NCI-H2171 (cell line): ENCODE measurements at places on chromosomes 1 and 21.

DNA sequence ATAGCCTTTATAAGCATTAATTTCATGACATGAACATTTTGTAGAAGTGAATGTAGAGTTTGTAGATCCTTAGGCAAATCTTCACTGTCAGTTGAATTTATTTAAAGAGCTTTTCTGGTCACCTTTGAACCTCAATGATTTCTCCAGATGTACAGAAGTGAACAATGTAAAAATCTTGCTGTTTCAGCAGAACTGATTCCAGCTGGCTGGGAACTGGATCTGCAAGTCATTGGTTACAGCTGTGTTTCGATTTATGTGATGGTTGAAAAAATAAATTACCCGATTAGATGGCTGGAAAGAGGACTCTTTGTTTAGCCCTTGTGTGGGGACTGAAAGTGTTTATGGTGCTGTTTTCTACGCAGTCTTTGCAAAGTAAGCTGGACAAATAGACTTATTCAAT is 849.8 kb downstream of the USP25 start:
- no peak for DNase-seq

GRCh38 chr1:9767964-9768668 is 55.6 kb downstream of the CLSTN1 start:
- no peak for DNase-seq

DNA sequence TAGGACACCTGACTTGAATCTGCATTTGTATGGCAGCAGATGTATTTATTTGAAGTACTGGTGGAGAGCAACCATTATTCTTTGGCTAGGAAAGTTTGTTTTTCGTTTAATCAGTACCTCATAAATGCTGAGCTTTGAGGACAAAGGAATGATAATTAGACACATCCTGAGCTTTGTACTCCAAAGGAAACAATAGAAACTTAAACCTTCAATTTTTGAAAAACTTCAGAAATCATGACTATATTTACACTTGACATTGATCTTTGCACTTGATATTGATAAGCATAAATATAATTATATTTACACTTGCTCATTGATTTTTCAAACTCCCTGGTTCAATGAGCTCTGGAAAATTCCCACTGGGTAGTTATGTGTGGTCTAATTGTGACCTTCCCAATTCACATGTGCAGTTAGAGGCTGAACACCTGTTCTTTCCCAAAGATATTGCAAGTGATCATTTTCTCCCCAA is 10.7 kb downstream of the PATJ start:
- DNase-seq = no peak

DNA sequence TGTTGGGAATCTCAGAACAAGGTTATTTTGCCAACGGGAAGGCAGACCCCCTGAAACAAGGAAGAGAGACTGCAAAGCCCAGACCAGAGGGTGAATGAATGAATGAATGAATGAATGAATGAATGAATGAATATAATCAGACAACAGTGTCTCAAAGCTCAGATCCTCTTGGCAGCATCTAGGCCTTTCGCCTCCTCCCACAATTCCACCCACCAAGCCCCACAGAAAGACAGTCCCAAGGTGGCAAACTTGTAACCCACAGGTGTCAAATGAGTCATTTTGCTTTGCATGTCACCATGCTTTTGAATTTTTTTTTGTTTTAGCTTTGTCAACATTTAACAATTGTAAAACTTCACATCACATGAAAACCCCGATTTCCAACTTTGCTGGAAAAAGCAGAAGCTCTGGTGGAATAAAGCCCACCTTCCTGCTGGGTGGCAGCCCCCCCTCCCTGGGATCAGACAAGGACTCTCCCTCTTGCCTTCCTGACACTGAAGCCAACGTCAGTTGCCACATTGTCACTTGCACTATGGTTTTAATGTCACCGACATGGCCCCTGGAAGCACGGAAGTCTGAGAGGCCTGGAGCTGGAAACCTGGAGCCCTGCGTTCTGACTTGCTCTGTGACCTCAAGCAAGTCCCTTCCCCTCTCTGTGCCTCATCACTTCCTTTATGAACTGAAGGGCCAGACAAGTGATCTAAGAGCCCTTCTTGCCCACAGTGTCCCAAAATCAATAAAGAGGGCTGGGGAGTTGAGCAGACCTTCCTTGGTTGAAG is 134.6 kb upstream of the RUNX3 start:
- DNase-seq = no peak

- DNase-seq = no peak
Measured at GRCh38 chr1:221881805-221882581, 140.1 kb upstream of the DUSP10 start.

GRCh38 chr1:164470996-164471395 is 88.0 kb upstream of the PBX1 start:
- no peak for DNase-seq

- no peak for DNase-seq
Measured at GRCh38 chr21:26064506-26064905, 106.1 kb downstream of the APP start.

- no peak for DNase-seq
Measured at GRCh38 chr21:33660406-33660805, 18.1 kb downstream of the ITSN1 start.

GRCh38 chr1:96559181-96559580 is 162.4 kb upstream of the PTBP2 start:
- DNase-seq = no peak

GRCh38 chr1:26221094-26221493 is 12.9 kb upstream of the CEP85 start:
- DNase-seq = no peak

- DNase-seq = no peak
Measured at GRCh38 chr1:205244384-205244783, 16.6 kb downstream of the TMCC2 start.

DNA sequence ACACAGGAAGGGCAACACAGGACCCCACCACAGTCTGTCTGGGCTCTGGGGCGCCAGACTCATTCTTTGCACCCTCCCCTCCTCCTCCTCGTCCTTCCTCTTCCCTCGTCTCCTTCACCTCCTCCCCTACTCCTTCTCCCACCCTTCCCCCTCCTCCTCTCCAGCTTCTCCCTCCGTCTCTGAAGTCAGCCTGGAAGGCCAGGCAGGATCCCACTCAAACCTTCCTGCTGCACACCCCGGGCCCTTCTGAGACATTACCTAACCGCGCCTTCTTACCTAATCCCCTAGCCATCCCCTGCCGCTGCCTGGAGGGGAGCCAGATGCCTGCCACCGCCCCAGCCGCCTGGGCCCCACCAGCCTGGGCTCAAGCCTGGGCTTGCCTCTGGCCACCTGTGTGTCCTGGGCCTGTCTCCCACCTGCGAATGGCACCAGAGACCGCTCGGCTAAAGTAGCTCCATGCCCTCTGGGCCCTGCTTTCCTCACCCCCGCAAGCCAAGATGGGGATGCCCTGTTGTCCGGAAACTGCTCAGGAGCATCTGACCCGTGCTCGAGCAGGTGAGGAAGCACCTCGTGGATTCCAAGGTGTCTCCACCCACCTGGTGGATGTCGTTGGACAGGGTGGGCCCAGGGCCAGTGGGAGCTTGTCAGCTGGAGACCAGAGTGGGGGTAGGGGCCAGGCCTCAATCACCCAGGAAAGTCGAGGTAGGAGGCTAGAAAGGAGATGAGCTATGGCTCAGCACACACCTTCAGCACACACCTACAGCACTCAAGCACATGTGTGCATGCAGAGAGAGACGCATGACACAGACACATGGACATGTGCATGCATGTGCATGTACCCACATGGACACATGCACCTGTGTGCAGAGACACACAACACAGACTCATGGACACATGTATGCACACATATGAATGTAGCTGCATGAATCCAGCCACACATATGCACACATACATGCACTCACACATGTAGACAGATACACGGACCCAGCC is 31.9 kb downstream of the WNT9A start:
- peak; percentile 68 for DNase-seq

- DNase-seq = no peak
Measured at GRCh38 chr1:39655578-39656268, 16.2 kb downstream of the NT5C1A start.

GRCh38 chr1:32205401-32206370 is at the start of gene IQCC:
Gene IQCC, plus strand, starts transcription at chr1:32205671. Its CDS starts 11 bp downstream, at chr1:32205682.
- DNase-seq = peak; percentile 93

GRCh38 chr1:54571326-54571725 is 23.3 kb downstream of the ACOT11 start:
- peak; percentile 37 for DNase-seq

DNA sequence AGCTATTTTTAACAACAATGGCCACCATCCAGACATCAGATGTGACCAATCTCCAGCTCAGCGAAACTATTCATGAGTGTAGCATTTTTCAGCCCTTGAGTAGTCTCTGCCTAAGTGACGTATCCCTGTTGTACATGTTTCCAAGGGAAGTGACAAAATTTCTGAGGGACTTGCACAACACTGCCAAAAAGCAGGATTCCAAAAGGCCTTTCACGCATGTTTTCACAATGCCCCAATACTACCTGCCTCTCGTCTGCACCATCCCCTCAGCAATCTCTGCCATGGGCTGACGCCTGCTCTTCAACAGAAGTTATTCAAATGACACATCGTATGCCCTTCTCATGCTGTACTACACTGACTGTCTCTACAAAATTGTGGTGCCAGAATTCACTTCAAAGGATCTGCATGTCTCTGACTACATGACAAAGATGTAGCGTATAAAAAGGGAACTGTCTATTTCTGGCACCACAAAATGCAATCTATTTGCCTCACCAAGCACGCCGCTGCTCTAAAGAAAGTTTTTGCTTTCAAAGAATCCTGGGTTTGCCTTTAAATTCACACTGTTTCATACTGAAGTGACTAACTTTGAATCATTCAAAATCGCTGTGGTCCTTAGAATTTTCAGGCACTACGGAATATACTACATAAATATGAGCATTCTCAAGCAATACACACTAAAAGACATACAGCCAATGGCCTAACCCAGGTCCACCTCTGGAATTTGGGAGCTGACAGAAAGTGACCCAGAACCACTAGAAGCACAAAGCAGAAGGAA is 32.9 kb downstream of the JAK1 start:
- no peak for DNase-seq

DNA sequence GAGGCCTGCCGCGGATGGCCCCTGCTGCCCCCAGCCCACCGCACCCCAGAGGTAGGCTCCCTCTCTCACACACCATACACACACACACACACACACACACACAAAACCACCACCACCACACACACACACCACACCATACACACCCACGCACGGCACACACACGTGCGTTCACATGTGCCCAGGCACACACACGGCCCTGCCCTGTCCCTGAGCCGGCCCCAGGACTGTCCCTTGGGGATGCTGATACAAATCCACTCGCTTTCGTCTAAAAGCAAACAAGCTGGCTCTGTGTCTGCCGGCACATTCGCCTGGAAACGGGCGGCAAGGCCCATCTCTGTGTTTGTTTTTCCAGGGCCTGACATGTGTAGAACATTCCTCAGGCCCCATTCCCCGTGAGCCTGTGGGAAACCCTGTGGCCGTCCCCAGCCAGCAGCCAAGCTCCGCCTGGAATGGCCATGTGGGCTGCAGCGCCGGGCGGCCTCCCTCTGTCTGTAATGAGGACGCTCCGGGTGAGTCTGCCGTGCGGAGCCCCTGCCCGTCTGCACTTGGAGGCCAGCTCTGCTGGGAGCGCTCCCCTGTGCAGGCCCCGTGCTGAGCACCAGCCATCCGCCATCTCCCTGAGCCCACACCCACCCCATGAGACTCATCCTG is 67.4 kb downstream of the DMRTB1 start:
- DNase-seq = no peak

DNA sequence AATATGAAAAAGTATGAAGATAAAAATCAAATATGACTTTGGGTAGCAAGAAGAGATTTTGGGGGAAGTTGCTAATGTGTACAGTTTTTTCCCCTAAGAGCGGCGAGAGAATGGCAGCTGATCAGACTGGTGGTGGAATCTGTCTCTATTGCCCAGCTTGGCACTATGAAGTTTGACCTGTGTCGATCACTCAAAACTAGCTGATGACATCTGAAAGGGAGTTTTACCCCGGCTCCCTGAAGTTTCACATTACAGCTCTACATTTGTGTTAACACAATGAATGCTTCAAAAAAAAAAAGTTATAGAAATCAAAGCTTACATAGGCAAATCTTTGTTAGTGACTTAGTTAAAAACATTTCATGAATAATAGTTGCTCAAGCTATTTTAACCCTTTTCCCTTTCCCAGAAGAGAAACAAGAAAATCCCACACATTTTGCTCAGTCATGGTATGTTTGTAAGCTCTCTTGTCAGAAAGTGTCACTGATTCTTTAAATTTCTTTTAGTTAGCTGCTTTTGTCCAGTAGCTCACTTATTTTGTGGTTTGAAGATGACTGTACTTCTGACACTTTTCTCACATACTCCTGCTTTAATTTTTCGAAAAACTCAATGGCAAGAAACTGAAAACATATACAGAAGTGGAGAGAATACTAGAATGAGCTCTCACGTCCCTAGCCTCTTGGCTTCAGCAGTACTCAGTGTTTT is 41.3 kb downstream of the DYRK1A start:
- DNase-seq = no peak

- no peak for DNase-seq
Measured at GRCh38 chr1:47745715-47746609, 251.2 kb downstream of the TRABD2B start.

GRCh38 chr1:32773018-32773763 is 44.0 kb downstream of the YARS1 start:
- DNase-seq = peak; percentile 68

DNA sequence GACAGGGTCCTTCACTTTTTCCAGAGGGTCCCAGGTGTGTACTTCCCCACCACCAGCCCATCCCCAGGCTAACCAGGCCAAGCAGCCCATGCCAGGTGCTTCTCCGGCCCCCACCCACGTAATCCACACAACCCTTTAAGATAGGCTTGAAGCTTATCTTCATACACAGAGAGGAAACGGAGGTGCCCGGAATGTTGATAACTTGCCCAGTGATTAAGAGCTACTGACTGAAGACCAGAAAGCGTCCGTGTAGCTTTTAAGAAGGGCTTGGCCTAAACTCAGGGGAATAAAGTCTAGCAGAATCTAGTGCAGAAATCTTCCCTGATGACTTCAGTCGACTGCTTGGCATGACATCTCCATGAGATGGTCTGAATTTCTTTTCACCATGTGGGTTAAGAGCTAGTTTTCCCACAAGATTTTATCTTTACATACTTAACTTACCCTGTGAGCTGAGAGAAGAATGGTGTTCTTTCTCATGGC is 138.7 kb downstream of the GALNT2 start:
- no peak for DNase-seq

DNA sequence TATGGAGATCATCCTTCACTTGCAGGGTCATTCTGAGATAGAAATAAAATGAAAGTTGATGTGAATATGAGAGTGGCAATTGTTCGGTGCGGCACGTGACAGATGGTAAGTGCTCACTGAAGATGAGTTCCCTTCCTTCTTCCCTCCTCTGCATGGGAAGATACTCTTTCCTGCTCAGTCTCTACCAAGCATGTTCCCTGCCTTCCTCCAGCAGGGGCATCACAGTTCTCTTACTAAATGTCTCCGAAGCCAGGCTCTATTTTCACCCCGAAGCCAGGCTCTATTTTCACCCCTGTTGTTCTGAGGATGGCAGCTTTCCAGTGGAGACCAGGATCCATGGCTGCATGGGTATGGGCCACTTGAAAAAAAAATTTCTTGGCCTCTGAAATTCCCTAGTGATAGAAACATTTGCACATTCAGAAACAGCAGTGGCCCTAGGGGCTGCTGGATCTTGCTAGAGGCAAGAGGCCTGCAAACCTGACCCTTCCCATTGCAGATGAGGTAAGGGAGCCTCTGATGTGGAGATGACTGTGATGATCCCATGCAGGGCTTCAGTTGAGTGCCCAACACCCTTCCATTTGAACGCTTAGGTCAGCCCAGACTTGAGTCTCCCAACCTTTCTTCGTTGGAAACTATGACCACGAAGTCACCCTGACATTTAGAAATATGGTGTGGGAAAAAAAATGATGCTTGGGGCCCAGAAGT is 123.7 kb upstream of the HMGB4 start:
- no peak for DNase-seq

GRCh38 chr1:235532360-235532759 is 28.1 kb upstream of the B3GALNT2 start:
- DNase-seq = no peak
